ENCODE measurements at places on chromosomes 6 and 20. TPM values are rescaled to one million over a fixed set of nuclear protein-coding genes. Genes with fewer than 3 reads are reported as not detected.

SNAI1 gene
- 0.52 TPM for total RNA-seq

POU5F1 gene
- not detected for total RNA-seq

ADTRP gene
- 0.39 TPM for total RNA-seq

FAM184A gene
- 3.8 TPM for total RNA-seq

OVOL2 gene
- not detected for total RNA-seq
